DND-41 (cell line): ENCODE measurements at places on chromosomes 2 and 18.

GRCh38 chr18:72206814-72207213 lies 337.3 kb downstream of the CBLN2 start:
- no peak for DNase-seq

GRCh38 chr2:88959480-88960204 lies 268.2 kb downstream of the RPIA start:
- no peak for DNase-seq

- DNase-seq, result no peak
Measured at GRCh38 chr2:85933753-85934594, 45.2 kb upstream of the ST3GAL5 start.

GRCh38 chr2:158760887-158761286 lies 34.2 kb upstream of the DAPL1 start:
- no peak for DNase-seq

DNA sequence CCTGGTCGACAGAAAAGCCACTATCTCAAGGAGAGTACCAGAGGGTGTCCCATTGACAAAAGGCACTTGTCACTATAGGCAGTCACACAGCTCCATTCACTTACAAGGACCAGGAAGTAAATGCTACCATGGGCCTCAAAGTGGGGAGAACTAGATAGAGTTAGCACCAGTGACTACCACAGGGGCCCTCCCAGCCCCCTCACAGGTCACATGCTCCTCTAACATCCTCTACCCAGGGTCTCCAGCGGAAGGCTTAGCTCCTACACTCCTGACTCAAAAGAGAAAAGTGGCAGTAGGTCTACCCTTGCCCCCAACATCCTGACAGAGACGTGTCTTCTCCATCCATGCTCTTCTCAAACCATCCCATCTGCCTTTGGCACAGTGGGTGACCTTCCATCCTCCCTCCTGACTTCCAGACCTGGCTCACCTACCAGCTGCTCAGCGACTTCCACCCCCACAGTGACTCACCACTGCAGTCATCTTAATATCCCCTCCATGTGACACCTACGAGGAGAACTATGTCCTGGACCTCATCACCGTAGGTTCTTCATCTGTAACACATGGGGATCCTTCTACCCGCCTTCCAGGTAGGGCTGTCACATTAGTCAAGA lies 5.6 kb upstream of the DNMT3A start:
- DNase-seq, result no peak

GRCh38 chr2:70541481-70542020 lies 12.1 kb downstream of the TGFA start:
- DNase-seq, result no peak

DNA sequence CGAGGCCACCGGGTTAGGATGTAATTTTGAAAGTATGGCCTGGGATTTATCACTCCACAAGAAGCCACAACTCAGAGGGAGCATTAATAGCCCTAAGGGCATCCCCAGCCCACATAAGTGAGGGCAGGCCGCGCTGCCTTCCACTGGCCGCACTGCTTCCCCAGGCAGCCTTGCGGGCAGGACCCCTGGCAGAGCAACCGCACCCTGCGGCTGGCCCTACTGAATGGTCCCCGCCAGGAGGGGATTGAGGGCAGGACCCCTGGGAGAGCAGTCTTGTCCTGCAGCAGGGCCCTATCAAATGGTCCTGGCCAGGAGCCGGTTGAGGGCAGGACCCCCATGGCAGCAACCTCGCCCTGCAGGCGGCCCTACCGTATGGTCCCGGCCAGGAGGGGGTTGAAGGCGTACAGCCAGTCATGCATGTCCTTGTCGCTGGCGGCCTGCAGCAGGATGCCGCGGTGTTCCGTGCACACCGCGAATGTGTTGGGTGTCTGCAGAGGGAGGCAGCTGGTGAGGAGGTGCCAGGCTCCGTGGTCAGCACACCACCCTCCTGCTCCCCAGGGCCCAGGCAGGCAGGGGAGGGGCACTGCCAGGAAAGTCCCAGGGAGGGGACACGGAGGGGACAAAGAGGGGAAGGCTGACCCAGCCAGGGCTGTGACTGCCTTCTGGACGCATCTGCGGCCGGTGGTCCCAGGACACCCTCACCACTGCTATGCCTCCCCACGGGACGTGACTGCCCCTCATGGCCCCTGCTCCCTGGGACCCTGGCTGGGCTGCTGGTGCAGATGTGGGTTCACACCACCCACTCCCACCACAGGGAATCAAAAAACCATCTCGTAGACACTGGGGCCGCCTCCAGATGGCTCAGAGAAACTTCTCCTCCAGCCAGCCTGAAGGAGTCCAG lies 26.3 kb downstream of the AQP12A start:
- DNase-seq, result no peak

- no peak for DNase-seq
Measured at GRCh38 chr2:175187378-175187777, 5.9 kb upstream of the ATP5MC3 start.

DNA sequence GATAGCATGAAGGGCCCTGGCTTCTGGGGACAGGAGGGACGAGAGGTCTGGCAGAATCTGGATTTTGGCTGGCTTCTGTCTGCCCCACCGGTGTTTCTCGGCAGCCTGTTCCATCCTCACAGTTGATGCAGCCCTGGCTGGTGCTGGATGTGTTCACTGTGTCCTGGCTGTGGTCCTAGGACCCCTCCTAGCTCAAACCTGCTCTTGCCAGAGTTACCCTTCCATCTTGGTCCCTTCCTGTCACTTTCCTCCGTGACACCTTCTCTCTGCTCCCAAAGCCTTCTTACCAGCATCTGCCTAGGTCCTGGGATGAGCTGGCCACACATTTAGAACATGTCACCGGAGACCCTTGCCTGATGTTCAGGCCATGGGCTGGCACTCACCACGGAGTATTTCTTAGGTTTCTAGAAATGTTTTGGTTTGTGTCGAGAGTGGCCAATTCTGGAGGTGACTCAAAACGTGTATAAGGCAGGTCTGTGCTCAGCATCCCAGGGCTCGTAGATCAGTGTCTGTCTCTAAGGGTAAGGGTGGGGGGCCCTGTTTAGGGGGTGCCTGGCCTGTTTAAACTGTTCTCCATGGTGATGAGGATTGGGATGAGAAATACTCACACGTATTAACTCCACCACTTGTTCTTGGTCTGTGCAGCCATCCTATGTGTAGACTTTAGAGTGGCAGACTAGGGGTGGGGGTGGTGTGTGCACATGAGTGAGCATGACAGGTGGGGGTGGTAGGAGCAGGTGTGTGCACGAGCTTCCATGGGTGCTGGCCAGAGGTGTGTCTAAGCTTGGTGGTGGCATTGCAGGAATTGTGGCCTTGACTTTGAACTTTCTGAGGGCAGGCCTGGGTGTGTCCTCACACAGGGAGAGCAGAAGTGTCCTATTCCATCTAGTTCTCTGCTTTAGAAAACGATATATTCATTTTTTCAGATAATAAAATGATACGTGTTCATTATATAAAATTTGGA lies 162.7 kb downstream of the DYSF start:
- DNase-seq, result no peak

- DNase-seq, result no peak
Measured at GRCh38 chr2:5723791-5724735, 31.9 kb downstream of the SOX11 start.

GRCh38 chr18:77857678-77858655 lies 608.3 kb downstream of the GALR1 start:
- no peak for DNase-seq

DNA sequence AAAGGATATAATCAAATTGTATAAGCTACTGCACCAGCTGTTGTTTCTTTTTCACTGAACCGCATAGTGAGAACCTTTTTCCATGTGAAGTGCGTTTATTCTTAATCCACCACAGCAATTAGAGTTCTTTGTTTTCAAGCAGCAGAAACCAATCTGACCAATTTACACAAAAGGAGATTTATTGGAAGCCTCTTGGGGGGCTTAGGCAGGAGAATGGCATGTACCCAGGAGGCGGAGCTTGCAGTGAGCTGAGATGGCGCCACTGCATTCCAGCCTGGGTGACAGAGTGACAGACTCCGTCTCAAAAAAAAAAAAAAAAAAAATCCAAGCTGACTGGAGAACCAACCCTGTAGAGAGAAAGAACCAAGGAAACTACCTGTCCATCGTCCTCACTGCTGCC lies 10.0 kb downstream of the ADNP2 start:
- no peak for DNase-seq

DNA sequence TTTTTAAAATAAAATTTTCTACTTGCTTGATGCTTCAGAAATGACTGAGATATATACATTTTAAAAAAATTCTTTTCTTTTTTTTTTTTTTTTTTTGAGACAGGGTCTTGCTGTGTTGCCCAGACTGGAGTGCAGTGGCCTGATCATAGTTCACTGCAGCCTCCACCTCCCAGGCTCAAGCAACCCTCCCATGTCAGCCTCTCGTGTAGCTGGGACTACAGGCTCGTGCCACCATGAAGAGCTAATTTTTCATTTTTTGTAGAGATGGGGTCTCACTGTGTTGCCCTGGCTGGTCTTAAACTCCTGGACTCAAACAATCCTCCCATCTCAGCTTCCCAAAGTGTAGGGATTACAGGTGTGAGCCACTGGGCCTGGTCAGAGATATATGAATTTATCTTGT lies 12.9 kb downstream of the CYS1 start:
- no peak for DNase-seq

GRCh38 chr18:7822435-7823331 lies 255.6 kb downstream of the PTPRM start:
- DNase-seq, result no peak

DNA sequence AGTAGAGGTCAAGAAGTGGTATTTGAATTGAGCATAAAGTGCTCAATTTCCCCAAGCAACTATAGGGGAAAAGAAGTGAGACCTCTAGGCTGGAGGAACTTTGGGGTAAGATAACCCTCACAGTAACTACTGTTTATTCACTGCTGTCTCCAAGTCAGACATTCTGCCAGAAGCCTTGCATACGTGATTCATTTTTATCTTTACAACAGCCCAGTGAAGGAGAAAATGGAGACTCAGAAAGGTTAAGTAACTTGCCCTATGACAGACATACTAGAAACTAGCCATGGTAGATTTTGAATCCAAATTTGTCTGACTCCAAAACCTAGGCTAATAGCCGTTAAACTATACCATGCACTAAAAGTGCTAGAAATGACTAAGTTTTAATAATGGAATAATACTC lies 28.4 kb downstream of the DNAJC10 start:
- DNase-seq, result no peak
